Psoas muscle (tissue), 8 donors: ENCODE measurements at places on chromosomes 5 and 9. TPM values are rescaled to one million over a fixed set of nuclear protein-coding genes. Genes with fewer than 3 reads are reported as not detected.

DNA sequence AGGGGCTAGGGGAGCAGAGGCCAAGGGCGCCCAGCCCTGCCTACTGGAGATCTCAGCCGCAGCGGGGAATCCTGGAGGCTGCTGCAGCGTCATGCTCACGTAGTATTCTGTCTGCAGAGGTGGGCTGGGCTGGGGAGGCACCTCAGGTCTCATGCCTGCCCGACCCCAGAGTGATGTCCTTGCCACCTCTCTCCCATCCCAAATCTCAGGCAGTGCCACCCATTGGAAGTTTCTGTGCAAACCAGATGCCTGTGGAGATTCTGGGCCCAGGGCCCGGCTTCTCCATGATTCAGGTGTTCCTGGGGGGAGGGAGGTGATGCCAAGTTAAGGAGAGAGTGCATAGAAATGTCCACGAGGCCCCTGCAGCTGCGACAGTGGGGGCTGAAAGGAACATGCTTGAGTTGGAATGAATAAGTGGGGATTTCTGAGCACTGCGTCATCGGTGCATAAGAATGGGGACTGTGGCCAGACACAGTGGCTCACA lies 72.0 kb downstream of the ANKRD33B start:
- DNase-seq, result no peak

DNA sequence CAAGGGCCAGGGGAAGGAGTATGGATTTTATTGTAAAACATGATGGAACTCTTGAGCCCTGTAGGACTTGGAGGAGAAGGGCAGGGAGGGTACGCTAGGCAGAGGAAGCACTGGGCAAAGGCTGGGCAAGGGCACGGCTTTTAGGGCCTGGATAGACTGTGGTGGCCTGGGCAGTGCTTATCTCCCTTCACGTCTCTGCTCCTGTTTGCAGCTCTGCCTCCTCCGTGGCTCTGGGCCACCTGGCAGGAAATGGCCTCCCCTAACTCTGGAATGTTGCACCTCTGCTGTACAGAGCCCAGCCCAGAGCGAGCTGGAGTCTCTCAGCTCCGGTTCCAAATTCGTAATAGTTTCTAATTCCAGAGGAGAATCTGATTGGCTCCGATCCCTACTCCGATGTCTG lies 12.2 kb upstream of the STC2 start:
- no peak for DNase-seq

- DNase-seq, result no peak
These were observed 18.7 kb upstream of the NEURL1B start for GRCh38 chr5:172622091-172623046.

- no peak for DNase-seq
These were observed 50.1 kb downstream of the MRPL36 start for GRCh38 chr5:1749346-1750124.

- DNase-seq, result no peak
These were observed 1.4 kb downstream of the OTULIN start for GRCh38 chr5:14665949-14666348.

- no peak for DNase-seq
These were observed 3.5 kb downstream of the DMXL1 start for GRCh38 chr5:119074419-119074818.

- peak; percentile 62 for DNase-seq
These were observed 25.1 kb upstream of the EEIG1 start for GRCh38 chr9:128005923-128006322.

- DNase-seq, result no peak
These were observed 26.4 kb upstream of the TMOD1 start for GRCh38 chr9:97475059-97475458.

GRCh38 chr9:92719028-92719647 lies 45.5 kb downstream of the BICD2 start:
- no peak for DNase-seq

- no peak for DNase-seq
These were observed 91.0 kb downstream of the AOPEP start for GRCh38 chr9:94817291-94818177.

Gene ZNF366
- total RNA-seq, result 3.4 TPM

- DNase-seq, result no peak
These were observed 145.8 kb downstream of the BARX1 start for GRCh38 chr9:93809204-93809940.

Gene GPR150
- 0.10 TPM for total RNA-seq

GRCh38 chr9:35070823-35071813 lies 1.3 kb downstream of the VCP start:
- no peak for DNase-seq

DNA sequence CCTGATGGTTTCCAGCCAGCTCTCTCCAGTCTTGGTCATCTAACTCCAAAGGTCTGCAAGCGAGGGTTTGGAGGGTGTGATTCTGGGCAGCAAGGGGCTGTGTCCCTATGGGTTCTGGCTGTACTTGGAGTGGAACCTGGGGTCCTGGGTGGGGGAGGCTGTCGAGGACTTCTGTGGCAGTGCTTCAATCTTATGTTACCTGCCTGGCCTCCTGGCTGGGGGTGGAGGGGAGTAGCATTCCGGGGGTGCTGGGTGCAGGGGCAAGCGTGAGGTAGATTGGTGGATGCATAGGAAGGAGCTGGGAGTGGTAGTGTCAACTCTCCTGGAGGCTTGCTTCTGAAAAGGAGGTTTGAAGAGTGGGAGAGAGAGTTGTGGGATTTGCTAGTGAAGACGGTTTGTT lies 143.4 kb downstream of the HSPA4 start:
- no peak for DNase-seq

- DNase-seq, result no peak
These were observed 431.6 kb downstream of the IRX1 start for GRCh38 chr5:4027088-4027734.

DNA sequence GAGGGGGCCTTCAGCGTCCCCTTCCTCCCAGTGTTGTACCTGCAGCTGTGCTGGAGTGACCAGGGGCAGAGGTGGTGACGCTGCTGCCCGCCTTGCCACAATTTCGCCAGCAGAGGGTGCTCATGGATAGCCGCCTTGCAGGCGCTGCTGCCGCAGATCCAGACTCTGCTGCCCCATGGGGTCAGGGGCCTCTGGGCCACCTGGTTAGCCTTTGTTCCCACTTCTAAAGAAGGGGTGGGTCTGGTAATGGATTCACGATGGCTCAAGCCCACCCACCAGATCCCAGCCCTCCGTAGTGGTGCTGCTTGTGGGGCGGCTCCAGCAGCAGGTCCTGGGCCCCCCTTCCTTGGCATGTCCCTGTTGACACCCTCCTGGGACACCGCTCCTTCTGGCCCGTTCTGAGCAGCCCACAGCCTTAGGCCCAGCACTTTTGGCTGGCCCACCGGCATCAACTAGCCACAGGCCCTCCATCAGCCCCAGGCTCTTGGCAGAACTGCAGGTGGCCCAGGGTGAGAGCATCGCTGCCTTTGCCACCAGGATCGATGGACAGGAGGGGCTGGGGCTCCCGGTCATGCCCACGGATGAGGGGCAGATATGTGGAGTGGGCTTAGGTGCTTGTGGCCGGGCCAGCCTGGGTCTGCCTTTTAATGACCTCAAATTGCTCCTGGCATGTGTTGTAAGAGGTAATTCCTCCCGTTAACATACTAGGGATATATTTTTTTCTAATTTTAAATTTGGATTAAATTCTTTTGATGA lies 57.2 kb downstream of the COL5A1 start:
- peak; percentile 63 for DNase-seq

Gene CCL28
- total RNA-seq, result 0.28 TPM

DNA sequence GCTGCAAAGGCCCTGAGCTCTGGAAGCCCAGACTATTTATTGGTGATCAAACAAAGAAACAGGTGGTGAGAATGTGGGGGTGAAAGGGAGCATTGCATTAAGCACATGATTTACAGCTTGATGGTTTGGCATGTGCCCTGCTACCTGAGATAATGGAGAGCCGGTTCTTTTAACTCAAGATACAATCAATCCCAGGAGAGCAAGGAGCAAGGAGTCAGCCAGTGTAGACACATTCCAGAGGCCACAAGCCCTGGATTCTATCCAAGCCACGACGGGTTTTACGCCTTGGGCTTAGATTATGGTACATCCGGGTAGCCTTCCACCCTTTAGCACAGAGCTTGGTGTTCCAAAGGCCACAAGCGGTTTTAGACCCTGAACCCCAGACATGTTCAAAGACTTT lies 292.2 kb downstream of the CYLC2 start:
- no peak for DNase-seq

Gene CDKN2A
- not detected for total RNA-seq

DNA sequence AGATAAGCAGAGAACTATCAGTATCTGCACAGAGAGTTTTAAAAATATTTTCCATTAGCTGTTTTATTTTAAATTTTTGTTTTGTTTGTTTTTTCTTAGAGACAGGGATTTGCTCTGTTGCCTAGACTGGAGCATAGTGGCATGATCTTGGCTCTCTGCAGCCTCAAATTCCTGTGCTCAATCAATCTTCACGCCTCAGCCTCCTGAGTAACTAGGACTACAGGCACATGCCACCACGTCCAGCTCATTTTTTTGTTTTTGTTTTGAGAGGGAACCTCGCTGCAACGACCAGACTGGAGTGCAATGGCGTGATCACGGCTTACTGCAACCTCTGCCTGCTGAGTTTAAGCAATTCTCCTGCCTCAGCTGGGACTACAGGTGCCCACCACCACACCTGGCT lies 138.2 kb upstream of the LPAR1 start:
- no peak for DNase-seq

- DNase-seq, result no peak
These were observed 16.8 kb upstream of the PTGES start for GRCh38 chr9:129769669-129770068.

DNA sequence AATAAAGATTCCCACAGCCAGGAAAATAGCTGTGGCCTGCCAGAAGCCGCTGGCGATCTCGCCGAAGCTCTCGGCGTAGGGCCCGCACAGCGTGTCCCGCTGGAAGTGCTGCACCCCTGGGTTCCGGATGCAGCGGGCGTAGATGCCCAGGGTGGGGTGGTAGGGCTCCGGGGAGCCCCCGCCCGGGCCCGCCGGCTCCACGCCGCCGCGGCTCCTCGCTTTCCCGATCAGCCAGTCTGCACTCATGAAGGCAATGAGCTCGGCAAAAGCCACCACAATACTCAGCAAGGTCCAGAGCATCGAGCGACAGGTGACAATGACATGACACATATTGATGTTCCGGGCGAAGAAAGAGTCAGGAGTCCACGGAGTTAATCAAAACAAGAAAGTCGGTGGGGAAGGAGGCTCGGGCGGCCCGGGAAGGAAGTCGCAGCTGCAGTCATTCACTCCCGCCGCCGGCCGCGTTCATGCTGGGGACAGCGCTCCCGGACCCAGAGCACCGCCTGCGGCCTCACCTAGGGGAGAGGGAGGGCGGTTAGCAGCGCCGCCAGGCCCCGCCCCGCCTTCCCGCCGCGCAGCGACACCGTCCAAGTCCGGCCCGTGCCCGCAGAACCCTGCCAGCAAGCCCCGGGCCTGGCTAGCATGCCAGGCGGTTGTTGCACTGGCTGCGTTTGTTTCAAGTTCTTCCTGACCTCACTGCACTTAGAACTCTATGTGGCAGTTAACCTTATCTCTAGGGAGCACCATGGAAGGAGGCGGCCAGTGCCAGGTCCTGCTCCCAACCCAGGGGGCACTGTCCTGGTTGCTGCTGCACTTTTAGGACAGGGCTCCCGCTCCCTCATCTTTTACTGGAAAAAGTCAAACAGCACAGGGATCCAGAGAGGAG lies 138.4 kb downstream of the LHFPL2 start:
- peak; percentile 70 for DNase-seq

- DNase-seq, result no peak
These were observed 354.5 kb downstream of the SPOCK1 start for GRCh38 chr5:137144656-137145055.

DNA sequence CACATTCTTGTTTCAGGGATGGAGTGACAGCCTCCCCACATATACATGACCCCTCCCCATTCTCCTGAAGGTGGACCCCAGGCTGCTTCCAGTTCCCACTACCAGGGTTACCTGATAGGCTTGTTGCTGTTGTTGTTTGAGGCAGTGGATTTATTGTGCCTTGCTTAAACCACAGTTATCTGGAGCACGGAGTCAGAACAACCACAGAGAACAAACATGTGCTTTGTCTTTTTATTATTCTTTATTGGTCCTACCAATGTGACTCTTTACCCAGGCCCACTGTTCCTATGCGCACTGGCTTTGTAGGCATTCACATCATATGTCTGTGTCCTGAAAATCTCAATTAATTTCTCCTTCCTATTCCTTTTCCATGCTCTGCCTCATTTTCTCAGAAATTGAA lies 41.2 kb upstream of the IPPK start:
- no peak for DNase-seq

DNA sequence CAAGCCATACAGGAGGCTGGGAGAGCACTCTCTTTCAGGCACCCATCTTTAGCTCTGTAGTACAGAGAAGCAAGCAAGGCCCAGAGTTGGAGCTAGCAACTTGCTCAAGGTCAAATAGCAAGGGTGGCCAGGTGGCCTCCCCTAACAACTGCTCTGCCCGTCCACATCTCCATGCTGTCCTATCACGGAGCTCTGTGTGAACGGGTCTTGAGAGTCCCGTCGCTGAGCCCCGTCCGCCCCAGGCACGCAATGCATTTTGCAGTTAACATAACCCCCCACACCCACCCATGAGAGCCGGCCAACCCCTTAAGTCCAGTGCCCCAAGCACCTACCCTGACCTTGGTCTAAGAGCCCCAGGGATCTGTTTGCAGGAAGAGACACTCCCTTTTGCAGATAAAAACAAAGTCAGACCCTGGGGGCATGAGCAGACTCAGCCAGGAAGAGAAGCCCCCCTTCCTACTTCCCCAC lies 1.5 kb downstream of the RNF44 start:
- no peak for DNase-seq

GRCh38 chr5:175885813-175886212 lies 14.4 kb downstream of the CPLX2 start:
- DNase-seq, result no peak
